ENCODE measurements at places on chromosomes 12 and 14. TPM values are rescaled to one million over a fixed set of nuclear protein-coding genes. Genes with fewer than 3 reads are reported as not detected.

Gene ANP32D
- not detected for total RNA-seq

Gene KLRK1
- total RNA-seq = 1.1 TPM

Gene AVPR1A
- 0.05 TPM for total RNA-seq

- DNase-seq = no peak
These were observed 408.2 kb upstream of the CCDC196 start for GRCh38 chr14:66078006-66078405.

DNA sequence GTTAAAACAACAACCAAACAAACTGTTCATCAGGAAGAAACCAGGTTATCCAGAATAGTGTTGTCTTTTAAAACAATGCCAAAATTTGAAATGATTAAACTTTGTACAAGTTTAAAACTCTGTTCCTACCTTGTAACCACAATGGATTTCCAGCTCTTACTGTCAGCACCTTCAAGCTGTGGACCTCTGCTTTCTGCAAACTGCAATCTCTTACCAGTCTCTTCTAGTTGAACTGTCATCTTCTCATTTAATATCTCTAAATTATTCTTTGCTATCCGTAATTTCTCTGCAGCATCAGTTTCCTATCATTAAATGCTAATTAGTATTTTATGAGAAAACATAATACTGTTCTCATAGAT, 29.5 kb upstream of the C12orf50 start:
- DNase-seq = no peak

GRCh38 chr12:90959538-90960139, 4.7 kb upstream of the CCER1 start:
- DNase-seq = no peak

DNA sequence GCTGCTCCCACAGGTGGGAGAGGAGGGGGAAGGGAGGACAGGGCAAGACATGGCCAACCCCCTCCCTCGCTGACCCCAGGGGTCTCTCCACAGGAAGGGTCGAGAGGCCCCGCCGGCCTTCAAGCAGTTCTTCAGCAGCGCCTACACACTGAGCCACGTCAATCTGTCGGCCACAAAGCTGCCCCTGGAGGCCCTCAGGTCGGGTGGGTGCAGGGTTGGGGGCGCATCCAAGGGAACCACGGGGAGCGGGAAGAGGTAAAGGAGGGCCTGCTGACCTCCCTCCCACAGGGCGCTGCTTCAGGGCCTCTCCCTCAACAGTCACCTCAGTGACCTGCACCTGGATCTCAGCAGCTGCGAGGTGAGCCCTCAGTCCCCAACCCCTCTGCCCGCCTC, 6.1 kb downstream of the CARMIL3 start:
- DNase-seq = no peak

- no peak for DNase-seq
These were observed 353.6 kb downstream of the LRFN5 start for GRCh38 chr14:41960281-41960680.
